ENCODE measurements at places on chromosomes 13 and 19.

DNA sequence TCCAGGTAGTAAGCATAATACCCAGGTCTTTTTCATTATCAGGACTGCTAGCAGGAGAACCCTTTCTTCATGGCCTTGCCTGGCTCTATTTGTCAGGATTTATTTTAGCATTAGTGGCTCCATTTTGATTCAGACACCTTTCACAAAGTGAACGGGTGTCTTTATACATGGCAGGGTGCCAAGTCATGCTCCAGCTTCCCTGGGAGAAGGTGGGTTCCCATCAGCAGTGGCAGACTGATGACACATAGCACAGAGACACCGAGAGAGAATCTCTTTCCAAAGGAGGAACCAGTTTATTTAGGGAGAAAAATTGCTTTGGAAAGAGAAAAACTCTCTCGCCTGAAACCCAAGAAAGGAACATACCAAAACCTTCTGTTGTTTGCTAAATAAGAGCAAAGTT is 135.3 kb upstream of the TMTC4 start:
- no peak for DNase-seq

GRCh38 chr13:32473650-32474049 is 45.7 kb upstream of the N4BP2L1 start:
- DNase-seq, result no peak

GRCh38 chr13:47455626-47456025 is 545.4 kb downstream of the SUCLA2 start:
- no peak for DNase-seq

GRCh38 chr19:32916969-32917615 is 47.5 kb upstream of the SLC7A9 start:
- no peak for DNase-seq

GRCh38 chr13:97757807-97758206 is 195.7 kb upstream of the IPO5 start:
- no peak for DNase-seq

DNA sequence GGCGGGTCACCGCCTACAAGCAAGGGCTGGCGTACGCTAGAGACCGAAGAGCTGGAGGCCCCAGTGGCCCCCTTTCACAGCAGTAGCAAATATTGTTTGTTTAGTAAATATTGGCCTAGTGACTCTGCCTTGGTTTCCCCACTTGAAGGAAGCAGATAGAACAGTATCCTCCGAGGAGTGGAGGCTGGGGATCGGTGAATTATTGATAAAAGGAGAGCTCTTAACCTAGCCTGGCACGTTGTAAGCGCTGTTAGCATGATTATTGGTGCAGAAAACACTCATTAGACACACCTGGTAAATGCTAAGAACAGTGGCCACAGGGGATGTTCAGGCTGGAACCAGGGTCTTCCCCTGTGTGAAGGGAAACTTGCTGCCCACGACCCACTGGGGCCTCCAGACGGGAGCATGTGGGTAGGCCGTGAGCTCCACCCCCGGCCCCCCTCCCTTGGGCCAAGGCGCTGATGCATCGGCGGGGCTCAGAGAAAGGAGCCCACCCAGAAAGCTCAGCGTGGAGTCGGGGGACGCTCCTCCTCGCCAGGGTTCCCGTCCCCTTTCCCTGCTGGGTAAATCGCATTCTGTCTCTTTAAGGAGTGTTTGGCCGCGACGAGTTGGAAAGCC is 2.3 kb downstream of the IER2 start:
- DNase-seq, result no peak

DNA sequence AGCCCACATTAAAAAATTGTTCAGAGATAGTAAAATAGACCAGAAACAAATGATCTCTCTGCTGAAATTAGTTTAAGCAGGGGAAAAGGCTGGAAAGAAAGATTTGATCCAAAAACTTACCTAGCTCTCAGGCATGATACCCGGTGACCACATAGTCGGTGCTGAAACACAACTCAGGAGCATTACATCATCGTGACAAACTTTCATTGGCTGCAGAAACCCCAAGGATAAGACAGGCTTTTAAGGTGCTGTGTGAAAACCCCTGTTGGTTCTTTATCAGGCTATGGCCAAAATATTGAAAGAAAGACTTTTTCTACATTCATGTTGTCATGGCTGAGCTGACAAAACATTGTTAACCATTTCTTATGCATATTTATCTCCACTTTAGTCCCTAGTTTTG is 171.7 kb upstream of the KLF12 start:
- DNase-seq, result no peak

DNA sequence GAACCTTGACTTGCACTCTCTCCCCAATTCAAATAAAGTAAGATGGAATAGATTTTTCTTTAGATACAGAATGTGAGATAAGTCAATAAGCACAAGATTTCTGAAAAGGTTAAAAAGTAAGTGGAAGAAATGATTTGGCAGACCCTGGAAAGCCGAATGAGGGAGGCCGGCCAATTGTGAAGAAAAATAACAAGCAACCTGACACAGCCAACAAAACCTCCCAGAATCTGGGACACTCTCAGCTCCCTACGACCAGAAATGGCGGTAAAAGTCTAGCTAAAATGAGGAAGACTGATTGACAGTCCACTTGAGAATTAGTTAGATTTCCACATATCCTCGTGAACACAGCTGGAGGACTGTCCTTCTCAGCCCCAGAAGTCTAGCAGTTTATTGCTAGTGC is 85.4 kb downstream of the KLF12 start:
- DNase-seq, result no peak

DNA sequence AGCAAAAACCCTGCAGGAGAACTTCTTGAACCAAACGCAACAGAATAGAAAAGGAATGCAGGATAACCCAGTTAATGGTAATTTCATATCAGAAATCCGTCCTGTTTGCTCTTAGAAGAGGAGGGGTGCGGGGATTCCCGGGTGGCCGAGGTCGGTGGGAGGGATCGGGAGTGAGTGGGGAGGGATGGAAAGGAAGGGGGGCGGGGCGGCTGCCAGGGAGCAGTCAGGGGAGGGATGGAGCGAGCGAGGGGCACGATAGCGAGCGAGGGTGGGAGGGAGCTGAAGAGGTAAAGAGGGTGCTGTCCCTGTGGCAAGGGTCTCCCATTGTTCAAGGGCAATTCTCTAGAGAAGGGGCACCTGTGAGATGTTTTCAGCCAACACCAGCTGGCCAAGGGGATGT is 26.5 kb downstream of the CD177 start:
- DNase-seq, result no peak

DNA sequence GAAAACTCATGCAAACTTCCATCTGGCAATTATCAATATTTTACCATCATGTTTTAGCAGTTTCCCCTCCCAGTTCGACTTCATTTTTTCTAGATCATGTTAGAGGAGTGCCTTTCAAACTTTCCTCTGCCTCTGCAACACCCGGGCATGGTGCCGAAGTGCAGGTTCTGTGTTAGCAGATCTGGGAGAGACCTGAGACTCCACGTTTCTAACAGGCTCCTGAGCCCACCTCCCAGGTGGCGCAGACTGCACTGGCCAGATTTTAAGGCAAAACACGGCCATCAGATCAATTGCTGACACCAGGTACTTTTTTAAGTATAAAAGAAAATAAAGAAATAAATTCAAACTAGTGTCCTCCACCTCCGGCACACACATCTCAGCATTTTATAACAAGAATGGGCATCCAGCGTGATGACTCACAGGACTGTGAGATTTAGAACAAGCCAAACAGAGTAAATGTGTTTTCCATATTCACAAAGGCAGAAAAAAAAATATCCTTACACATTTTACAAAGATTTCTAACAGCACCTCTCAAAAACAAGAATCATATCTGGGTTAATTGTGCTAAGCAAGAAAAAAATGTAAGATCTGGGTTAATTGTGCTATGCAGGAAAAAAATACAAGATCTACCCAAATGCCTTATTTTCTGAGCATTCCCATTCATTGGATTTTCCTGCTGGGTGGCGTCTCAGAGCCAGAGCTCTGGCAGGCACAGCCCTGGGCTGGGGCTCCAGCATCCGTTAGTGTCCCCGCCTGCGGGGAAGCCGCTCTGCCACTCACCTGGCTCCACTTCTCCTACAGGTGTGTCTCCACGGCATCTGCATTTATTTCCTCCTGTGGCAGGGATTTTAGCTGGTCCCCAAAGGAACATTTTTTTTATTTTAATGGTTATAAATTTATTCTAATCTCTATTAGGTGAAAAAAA is 127.9 kb upstream of the SOX1 start:
- no peak for DNase-seq

DNA sequence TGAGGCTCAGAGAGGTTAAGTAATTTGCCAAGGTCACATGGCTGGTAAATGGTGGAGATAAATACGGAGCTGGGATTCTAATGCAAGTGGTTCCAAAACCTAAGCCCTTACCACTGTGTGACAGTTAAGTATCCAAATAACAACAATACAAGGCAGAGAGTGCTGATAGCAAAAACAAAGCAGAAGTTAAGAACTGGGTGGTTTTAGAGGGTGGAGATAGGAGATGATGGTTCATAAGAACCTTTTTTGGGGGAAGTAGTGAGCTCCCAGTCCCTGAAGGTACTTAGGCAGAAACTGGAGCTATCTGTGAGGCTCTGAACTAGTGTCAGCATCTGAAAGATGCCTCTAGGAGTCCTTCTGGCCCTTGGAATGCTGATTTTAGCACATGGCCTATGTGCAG is 56.2 kb upstream of the UBE2L5 start:
- no peak for DNase-seq

- no peak for DNase-seq
These were observed 523.0 kb upstream of the NBEA start for GRCh38 chr13:34419025-34419424.

DNA sequence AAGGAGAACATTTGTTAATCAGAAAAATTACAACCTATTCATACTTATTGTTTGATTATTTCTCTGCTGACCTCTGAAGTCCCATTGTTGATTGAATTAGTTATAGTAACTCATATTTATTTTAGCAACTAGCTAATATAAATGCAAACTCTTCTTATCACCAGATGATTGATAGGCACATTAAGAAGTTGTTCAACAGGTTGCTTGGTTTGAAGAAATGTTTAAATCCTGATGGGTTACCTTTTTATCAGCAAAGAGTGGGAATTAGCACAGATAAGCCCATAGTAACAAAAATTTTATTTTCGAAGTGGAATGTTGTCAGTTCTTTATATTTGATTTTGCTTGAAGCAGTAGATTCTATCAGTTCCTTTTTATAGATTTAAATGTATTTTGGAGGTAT is 44.4 kb downstream of the KLF5 start:
- no peak for DNase-seq

DNA sequence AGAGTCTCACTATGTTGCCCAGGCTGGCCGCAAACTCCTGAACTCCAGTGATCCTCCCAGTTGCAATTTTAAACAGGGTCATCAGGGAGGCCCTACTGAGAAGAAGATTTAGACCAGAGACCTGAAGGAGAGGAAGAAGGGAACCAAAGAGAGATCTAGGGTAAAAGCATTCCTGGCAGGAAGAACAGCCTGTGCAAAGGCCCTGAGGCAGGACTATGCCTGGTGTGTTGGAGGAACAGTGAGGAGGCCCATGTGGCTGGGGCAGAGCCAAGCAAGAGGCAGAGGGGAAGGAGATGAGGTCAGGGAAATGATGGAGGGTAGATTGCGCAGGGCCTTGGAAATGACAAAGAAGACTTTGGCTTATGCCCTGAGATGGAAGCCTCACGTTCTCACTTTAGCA is 34.5 kb downstream of the TINCR start:
- DNase-seq, result no peak

GRCh38 chr19:6424195-6424938 is at the start of gene KHSRP:
Gene KHSRP, minus strand, starts transcription at chr19:6424811. Its CDS starts 110 bp downstream, at chr19:6424701.
- no peak for DNase-seq

GRCh38 chr13:29541400-29541799 is 54.1 kb downstream of the SLC7A1 start:
- no peak for DNase-seq

DNA sequence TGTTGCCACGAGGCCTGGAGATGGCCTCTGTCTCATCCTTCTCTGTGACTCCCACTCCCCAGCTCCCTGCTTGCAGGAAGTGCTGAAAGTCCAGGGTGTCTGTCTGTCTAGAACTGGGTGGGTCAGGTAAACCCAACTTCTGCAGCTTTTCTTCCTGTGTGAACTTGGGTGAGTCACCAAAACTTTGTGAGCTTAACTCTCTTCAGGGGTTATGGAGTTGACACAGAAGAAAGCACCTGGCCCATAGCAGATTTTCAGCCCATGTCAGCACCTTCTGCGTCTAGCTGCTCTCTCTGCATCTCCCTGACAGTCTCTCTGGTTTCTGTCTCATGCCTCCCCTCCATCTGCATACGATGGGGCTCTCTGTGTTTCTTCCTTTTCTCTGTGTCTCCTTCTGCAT is 4.2 kb upstream of the CACNG7 start:
- no peak for DNase-seq

DNA sequence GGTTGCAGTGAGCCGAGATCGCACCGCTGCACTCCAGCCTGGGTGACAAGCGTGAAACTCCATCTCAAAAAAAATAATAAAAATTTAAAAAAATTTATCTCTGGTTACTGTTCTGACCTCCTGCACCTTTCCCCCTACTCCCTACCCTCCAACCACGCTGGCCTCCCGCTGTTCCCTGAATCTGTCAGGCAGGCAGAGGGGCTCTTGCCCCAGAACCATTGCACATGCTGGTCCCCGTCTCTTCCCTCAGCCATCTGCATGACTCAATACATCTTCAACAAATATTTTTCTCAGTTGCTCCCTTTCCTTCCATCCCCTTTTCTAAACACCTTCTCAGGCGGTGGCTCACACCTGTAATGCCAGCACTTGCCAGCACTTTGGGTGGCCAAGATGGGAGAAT is 1.1 kb upstream of the FAM187B start:
- no peak for DNase-seq

DNA sequence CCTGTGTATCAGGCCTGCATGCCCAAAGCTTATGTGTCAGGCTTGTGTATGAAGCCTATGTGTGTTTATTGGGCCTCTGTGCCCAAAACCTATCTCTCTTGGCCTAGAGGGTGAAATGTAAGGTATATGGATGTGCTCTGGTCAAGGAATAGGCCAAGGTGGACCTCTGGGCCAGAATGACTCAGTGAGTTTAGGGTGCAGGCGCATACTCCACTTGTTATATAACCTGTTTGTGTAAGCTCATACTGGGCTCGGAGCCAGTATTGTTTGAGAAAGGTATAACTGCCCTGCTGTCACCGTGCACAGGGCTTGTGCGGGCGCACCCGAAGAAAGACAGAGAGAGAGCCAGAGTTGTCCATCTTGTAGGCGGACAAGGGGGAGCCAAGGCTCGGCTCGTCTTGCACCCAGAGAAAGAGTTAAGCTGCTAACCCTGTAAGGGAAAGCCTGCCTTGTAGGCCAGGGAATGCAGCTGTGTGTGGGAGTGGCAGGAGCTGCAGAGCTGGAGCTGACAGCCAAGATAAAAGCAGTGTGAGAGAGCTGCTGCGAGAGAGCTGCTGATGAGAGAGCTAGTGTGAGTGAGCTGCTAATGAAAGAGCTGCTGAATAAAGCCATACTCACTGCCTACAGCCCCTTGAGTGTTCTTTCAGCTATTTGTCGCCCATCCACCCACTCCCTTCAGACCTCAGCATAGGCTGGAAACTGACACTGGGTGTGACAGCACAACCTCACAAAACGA is 43.4 kb upstream of the N4BP2L1 start:
- no peak for DNase-seq

- no peak for DNase-seq
These were observed 512 bp downstream of the LRRC8E start for GRCh38 chr19:7888826-7889217.

Data from central memory CD4-positive, alpha-beta T cell (primary cell).